ENCODE measurements at places on chromosomes 5 and 9.

GRCh38 chr9:68704814-68705530, at the start of gene PIP5K1B:
TSS of gene PIP5K1B (plus strand) at chr9:68705240. CDS start at chr9:68822615, 117,375 bp downstream.
- peak; percentile 47 for DNase-seq

DNA sequence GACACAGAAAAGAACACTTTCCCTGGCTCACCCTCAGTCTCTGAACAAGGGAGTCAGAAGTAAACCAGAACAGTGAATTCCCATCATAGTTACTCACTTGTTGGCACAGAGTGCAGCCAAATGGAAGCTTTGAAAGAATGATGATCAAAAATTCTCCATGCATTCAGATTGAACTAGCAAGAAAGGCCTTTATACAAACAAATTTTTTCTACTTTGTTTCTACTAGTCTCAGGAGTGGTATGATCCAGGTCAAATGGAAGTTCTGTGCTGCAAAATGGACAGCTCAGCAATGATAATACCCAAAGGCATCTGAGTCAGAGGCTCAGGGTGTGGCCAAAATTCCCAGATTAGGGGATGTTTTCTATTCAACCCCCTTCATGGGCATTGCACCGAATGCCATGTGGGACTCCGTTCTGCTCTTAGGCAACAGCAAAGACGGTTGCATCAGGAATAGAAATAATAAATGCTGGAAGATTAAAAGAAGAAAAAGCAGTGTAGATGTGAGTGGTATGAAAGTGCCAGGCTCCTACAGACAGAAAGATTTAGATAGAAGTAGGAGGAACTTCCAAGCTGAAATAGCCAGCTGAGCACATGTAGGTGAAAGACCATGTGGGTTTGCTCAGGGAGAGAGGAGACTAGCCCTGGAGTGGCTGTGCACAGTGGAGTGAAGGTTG, 24.0 kb upstream of the ASPN start:
- peak; percentile 95 for DNase-seq

- no peak for DNase-seq
Measured at GRCh38 chr9:128828719-128829452, 708 bp downstream of the SPOUT1 start.

- DNase-seq: peak; percentile 55
Measured at GRCh38 chr5:65482296-65482735, 596 bp upstream of the ADAMTS6 start.

DNA sequence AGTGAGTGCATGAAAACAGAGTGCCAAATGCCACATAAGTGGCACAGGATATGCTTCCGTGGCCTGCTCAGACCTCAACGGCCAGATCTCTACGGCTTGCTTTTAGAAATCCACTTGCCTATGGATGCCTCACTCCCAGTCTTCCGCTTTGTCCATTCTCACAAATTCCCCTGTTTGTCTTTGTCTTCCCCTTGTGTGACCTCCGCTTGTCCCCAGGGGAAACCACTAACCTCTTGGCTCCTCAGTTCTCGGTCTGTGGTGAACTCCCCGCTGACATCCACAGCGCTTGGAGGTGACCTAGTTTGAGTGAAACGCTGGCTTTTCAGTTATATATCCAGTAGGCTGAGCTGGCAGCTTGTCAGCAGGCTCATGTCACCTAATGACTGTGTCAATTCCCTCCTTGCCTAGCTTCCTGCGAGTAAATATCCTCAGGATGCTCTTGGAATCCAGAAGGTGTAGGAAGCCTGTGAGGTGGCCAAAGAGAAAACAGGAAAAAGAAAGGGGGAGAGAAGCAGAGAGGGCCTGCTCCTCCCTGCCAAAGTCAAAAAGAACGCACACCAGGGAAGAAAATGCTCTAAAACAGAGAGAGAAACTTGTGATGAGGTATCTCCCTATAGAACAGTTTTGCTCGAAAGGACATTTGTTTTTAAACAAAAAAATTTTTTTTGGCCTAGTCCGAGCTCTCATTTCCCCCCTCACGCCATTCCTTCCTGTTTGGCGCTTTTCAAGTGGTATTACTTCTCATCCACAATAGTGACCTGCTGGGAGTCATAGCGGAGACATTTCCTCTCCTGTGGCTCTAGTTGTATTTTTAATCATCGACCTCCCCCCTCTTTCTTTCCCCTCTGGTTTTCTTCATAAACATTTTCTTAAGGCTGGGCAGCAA, 101.6 kb upstream of the SPRY4 start:
- no peak for DNase-seq

GRCh38 chr5:172188893-172189692, 1.1 kb upstream of the STK10 start:
- DNase-seq: no peak

- peak; percentile 53 for DNase-seq
Measured at GRCh38 chr5:38434966-38435705, 121.3 kb downstream of the LIFR start.

DNA sequence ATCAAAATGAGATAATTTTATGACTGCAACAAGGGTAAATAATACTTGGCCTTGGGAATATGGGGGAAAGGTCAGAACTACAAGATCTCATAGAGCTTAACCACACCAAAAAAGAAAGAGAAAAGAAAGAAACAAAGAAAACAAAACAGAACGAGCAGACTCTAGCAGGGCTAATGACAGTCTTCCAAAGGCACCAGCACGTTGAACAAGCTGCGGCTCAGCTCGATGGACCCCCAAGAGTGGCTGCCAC, 689 bp downstream of the AK3 start:
- no peak for DNase-seq

DNA sequence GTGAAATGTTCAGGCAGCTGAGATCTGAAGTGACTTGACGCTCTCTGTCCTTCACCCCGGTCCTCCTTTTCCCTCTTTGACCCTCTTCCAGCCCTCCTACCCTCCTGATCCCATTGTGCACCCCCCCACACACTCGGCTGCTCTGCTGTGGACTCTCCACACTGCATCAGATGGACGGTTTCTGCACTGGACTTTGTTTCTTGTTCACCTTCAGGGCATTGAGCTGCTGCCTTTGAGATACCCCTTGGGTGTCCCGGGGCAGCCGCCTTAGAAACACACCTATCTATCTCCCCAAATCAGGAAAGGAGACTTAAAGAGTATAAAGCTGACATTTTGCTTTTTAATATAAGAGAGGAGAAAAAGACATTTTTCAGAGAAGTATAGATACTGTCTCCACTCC, 27.5 kb downstream of the AMBP start:
- no peak for DNase-seq

GRCh38 chr5:41903382-41903891, 707 bp upstream of the RIMOC1 start:
- DNase-seq: no peak

DNA sequence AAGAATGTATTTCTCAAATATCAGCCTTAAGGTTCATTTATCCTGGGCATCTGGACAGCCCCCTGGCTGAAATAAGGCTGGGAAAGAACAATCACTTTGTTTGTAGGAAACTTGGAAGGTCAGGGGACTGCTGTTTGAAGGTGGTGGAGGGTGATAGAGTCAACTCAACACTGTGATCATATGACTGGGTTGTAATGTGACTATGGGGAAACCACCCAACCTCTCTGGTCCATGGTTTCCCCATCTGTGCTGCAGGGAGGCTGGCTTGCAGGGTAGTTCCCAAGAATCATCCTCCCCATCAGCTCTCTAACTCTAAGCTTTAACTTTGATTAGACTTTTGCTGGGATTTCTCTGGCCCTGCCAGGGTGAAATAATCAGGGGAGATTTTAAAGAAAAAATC, 10.0 kb downstream of the INSYN2B start:
- DNase-seq: no peak

- DNase-seq: no peak
Measured at GRCh38 chr5:39228596-39228995, 9.2 kb upstream of the FYB1 start.

DNA sequence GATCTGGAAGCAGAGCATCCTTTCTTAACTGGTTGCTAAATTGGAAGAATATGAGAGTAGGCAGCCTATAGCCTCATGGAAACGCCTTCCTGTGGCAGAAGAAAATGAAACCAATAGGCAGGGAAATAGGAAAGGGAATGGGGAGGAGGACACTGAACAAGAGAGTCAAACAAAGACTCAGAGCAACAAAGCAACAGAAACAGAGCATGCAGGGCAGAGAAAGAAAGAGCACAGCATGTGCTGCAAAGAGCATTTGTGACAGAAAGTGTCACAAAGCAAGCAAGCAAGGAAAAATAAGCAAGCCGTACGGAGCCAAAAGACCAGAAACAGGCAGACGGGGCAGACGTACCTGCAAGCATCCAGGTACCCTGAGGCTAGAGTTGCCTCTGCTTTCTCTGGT, 123.1 kb downstream of the RAPGEF6 start:
- DNase-seq: no peak

GRCh38 chr5:133995883-133996563, 8.8 kb downstream of the VDAC1 start:
- no peak for DNase-seq

DNA sequence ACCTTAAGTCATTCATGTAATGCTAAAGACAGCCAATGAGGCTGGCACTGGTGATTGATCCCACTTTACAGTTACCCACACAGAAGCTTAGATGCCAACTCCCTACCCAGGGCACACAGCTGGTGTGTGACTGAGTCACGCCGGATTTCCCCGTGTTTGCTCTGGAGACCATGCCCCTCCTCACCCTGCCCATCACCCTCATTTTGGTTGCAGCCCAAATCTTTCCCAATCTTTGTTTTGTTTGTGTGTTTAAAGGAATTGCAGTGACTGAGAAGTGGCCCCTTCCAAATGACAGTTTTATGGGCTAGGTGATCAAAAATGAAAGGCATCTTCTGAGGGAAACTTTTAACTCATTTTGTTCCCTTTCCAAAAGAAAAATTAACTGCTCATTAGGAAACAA, 10.9 kb downstream of the FBXL7 start:
- peak; percentile 69 for DNase-seq

All from EL (cell line).